ENCODE measurements at places on chromosomes 12 and 14.

- no peak for DNase-seq
Observed at GRCh38 chr12:70306676-70307075, 59.4 kb upstream of the KCNMB4 start.

GRCh38 chr12:105961821-105962671, 176.7 kb downstream of the NUAK1 start:
- no peak for DNase-seq

DNA sequence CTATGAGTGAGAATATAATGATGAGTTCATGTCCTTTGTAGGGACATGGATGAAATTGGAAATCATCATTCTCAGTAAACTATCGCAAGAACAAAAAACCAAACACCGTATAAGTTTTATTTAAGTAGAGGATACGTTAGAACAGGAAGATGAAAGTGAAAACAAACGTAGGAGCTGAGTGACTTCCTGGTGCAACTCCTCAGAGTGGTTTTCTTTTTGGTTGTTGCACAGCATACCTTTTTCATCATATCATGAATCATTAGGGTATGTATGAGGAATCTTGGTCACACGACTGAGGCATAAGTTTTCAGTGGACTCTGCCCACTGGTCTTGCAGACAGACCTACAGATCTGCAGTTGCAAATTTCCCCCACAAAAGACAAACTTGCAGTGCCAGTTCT, 199.0 kb downstream of the LRFN5 start:
- no peak for DNase-seq

DNA sequence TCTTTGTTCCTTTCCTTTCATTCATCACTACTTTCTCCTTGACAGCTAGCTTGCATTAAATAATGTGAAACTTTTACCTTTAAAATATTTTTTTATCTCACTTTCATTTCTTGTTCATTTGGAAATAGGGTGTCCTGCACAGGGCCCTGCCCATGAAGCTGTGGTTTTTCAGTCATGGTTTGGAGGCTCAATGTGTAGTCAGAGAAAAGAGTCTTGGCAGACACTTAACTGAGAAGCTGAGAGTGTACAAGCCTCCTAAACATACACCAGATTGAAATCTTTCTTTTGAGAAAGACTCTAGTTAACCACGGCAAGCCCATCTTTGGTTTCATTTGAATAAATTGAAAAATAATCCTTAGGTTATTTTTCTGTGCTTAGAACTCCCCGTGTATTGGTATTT, 74.2 kb downstream of the KICS2 start:
- no peak for DNase-seq

DNA sequence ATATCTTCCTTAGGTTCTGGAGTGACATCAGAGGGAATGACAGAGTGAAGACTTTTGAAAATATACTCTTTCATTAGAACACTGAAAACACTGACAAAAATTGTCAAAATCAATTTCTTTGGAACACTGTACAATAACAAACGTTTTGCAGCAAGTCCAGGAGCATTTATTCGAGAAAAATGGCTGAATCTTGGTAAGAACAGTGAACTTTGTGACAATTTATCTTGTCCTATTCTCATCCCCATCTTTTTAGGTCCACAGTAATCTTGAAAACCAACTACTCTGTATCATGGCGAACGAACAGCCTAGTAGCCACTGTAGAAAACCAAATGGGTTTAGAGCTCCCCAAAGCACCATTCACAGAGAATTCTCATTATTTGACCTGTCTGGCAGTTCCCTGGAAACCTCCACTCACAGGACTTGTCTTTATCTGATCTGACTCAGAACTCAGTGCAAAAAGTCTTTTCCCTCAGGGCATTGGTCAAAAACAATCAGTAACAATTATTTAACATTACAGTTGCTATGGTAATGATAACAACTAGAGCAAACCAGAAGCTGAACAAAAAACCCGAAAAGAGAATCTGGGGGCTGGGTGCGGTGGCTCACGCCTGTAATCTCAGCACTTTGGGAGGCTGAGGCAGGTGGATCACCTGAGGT, 20.3 kb upstream of the PPP2R5E start:
- DNase-seq: no peak

Measured in GF-D8 (cell line).